ENCODE measurements at places on chromosomes 16 and 17. TPM values are rescaled to one million over a fixed set of nuclear protein-coding genes. Genes with fewer than 3 reads are reported as not detected.

DNA sequence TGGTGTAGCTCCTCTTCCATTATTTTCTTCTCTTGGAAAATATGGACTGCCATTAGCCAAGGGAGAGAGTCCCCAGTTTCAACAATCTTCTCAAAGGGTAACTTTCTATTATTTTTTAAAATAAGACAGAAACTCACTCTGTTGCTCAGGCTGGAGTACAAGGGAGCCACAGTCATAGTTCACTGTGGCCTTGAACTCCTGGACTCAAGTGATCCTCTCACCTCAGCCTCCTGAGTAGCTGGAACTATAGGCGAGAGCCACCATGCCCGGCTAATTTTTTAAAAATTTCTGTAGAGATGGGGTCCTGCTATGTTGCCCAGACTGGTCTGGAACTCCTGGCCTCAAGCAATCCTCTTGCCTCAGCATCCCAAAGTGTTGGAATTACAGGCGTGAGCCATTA, 13.1 kb downstream of the COG4 start:
- DNase-seq = no peak
- no peak overlapping the region for H3K4me3 ChIP-seq
- peaks cover 15% of the 10 kb centered on the region for H3K36me3 ChIP-seq
- H3K27me3 ChIP-seq = no peaks in the 10 kb centered on the region
- no peaks in the 10 kb centered on the region for H3K4me1 ChIP-seq
- no peak overlapping the region for H3K27ac ChIP-seq

The NPIPB8 gene
- not detected for total RNA-seq

The BLTP2 gene
- 271 TPM for total RNA-seq

- 0 out of 2 replicates have a peak, but pooled peaks cover 2% of the 10 kb centered on the region for H3K4me1 ChIP-seq
- no peak overlapping the region for H3K27ac ChIP-seq
- H3K27me3 ChIP-seq = no peaks in the 10 kb centered on the region
Measured at GRCh38 chr16:50298075-50298460, 31.7 kb downstream of the ADCY7 start.

DNA sequence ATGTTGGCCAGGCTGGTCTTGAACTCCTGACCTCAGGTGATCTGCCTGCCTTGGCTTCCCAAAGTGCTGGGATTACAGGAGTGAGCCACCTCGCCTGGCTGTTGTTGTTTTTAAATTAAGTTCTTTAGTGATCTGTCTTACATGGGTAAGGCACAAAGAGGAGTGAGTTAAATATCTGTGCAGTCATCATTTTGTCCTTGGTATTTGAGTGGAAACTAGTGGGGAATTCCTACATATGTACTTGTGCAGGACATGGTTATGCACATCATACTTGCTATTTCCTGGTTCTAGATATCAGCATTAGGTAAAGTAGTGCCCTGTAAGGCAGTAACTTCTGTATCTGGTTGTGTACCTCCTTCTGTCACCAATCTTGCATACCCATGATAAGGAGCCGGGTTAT, 3.7 kb downstream of the KPNB1 start:
- H3K36me3 ChIP-seq = peaks cover 66% of the 10 kb centered on the region
- H3K27ac ChIP-seq = 0 out of 2 replicates have a peak overlapping the region, but pooled peaks have one; percentile 6
- no peak overlapping the region for H3K4me3 ChIP-seq

All from Panc1 (cell line).